ENCODE measurements at places on chromosomes 3 and 15. TPM values are rescaled to one million over a fixed set of nuclear protein-coding genes. Genes with fewer than 3 reads are reported as not detected.
A peak's percentile ranks its signal among the peaks of the same experiment; 100 is the strongest.

- H3K27me3 ChIP-seq = no peaks in the 10 kb centered on the region
- peaks cover 41% of the 10 kb centered on the region for H3K4me1 ChIP-seq
- no peak for DNase-seq
- no peaks in the 10 kb centered on the region for H3K36me3 ChIP-seq
- no peak overlapping the region for H3K27ac ChIP-seq
Observed at GRCh38 chr15:56735589-56735988, 2.3 kb upstream of the ZNF280D start.

GRCh38 chr3:53730576-53730975 is 115.6 kb downstream of the CHDH start:
- no peak for DNase-seq
- H3K4me1 ChIP-seq = peaks cover 6% of the 10 kb centered on the region
- no peaks in the 10 kb centered on the region for H3K36me3 ChIP-seq
- H3K27me3 ChIP-seq = no peaks in the 10 kb centered on the region

DNA sequence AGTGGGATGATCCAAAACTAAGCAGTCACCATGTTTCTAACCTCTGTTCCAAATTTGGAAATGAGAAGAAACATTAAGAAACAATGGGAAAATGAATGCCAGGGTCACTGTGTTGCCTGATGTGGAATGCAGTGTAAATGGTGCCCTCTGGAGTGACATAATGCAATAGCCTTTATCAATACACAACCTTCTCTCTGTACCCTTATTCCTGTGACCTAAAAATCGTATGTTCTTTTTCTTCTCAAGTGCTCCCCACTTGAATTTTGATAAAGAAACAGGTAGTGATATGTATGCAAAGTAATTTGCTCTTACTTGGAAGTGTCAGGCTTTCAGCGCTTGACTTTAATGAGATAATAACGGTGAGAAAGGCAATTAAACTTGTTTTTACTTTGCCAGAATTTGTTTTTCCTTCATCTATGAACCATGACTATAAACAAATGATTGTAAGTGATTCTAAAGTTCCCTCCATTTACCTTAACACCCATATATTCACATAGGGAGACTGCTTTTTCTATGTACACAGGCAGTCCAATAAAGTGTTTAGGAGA is 145.8 kb upstream of the THRB start:
- no peaks in the 10 kb centered on the region for H3K4me1 ChIP-seq
- H3K36me3 ChIP-seq = no peaks in the 10 kb centered on the region
- no peak overlapping the region for H3K4me3 ChIP-seq
- H3K27ac ChIP-seq = no peak overlapping the region
- H3K27me3 ChIP-seq = no peaks in the 10 kb centered on the region

DNA sequence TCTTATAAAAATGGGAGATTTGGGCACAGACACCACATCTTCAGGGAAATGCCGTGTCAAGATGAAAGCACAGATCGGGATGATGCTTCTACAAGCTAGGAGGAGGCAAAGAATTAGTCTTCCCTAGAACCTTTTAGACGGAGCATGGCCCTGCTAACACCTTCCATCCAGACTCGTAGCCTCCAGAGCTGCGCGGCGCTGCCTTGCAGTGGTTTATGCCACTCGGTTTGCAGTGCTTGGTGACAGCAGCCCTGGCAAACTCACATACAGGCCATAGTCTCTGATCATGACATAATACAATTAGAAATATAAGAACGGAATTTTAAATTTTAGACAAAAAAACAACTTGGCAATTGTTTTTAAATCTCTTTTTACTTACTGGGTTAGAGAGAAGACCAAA is 37.1 kb upstream of the SLC41A3 start:
- peak; percentile 20 for DNase-seq
- no peak overlapping the region for H3K27ac ChIP-seq
- no peaks in the 10 kb centered on the region for H3K4me1 ChIP-seq
- H3K4me3 ChIP-seq = no peak overlapping the region

DNA sequence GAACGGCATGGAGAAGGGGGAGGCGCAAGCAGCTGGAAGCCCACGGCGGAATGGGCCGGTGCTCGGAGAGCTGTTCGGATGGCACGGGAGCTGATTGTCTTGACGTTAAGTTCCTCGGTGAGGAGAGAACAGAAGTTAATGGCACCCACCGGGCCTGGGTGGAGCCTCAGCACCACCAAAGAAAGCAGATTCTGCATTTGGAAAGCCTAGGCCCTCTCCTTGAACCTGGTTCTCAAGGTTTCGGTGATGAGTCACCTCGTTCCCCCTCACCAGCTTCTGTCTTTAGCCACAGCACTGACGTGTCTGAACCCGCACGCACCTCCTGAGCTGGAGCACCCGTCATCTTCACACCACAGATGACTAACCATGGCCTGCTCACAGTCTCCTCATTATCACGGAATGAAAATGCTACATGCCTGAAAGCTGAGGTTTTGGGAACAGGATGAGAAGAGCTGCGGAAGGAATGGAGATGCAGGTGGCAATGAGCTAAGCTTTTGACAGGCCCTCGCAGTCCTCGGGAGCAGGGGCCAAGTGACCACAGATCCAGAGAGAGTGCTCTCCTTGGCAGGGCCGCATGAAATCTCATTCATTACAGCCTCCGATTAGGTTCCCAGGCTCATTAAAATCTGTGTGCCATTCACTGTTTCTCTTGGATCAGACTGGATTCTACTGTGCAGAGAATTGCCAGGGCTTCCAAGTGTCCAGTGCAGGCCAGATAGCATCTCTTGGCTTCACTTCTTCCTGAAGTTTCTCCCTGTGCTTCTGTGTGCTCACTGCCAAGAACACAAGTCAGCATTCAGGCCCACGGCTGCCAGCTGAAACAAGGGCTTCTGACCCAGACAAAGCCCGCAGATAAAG is 96.3 kb upstream of the DLG1 start:
- no peaks in the 10 kb centered on the region for H3K27me3 ChIP-seq
- H3K36me3 ChIP-seq = no peaks in the 10 kb centered on the region
- no peak for DNase-seq
- peak overlapping the region; percentile 59 for H3K27ac ChIP-seq

DNA sequence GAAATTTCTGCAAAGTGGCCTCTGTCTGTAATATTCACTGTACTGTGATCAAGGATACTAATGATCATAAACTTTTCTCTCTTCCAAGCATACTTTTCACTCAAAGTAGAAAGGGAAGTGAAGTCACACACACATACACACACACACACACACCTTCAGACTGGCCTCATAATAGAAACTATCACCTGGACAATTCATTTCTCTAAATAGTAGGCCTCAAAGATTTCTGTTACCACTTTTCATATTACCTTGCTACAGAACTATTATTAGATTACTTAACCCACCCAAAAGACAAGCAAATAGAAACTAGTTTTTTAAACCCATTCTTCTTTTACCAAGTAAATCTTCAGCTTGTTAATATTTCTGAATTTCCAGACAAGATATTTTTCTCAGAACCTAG is 12.2 kb downstream of the CPB1 start:
- H3K27ac ChIP-seq = no peak overlapping the region
- H3K4me3 ChIP-seq = no peak overlapping the region
- H3K4me1 ChIP-seq = no peaks in the 10 kb centered on the region
- H3K36me3 ChIP-seq = no peaks in the 10 kb centered on the region
- DNase-seq = no peak
- H3K27me3 ChIP-seq = no peaks in the 10 kb centered on the region

The C15orf62 gene
- total RNA-seq = 0.28 TPM

GRCh38 chr15:55379095-55379494 is 29.1 kb downstream of the CCPG1 start:
- H3K36me3 ChIP-seq = peaks cover 12% of the 10 kb centered on the region
- no peaks in the 10 kb centered on the region for H3K4me1 ChIP-seq
- H3K4me3 ChIP-seq = no peak overlapping the region
- no peak for DNase-seq
- no peaks in the 10 kb centered on the region for H3K27me3 ChIP-seq
- no peak overlapping the region for H3K27ac ChIP-seq

DNA sequence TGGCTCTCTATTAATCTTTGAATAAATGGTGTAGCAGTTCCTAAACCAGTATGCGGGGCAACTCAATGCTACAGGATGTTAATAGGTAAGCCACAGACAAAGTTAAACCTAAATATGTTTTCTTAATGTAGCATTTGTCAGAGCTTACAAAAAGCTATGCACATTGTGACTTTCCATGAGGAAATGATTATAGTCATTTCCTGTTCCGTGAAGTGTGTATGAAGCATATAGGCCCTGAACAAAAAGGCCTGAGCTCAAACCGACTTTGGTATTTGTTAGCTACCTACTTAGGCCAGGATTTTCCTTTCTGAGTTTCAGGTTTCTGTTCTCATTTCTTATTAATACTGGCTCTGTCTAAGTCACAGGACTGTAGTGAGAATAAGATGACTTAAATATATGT is 14.2 kb downstream of the ZNF80 start:
- no peaks in the 10 kb centered on the region for H3K36me3 ChIP-seq
- no peak for DNase-seq
- no peaks in the 10 kb centered on the region for H3K27me3 ChIP-seq
- no peak overlapping the region for H3K4me3 ChIP-seq
- H3K4me1 ChIP-seq = no peaks in the 10 kb centered on the region
- H3K27ac ChIP-seq = no peak overlapping the region

DNA sequence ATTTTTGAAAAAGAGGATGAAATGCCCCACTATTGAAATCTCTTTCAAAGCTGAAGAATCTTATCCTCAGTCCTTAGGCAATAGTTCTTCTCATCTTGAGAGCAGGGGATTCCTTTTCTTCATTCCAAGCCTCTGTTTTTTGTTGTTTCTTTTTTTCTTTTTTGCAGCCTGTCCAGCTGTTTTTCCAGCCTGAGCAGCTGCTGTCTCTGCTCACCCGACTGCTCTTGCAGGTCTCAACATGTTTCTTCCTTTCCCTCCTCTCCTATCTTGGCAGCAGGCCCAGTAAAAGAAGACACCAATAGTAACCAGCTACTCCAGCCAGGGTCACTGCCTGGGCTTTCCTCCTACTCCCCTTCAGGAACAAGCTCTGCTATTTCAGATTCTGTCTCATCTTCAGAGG is 23.8 kb downstream of the MEX3B start:
- peak; percentile 71 for DNase-seq
- no peaks in the 10 kb centered on the region for H3K36me3 ChIP-seq
- H3K27ac ChIP-seq = no peak overlapping the region
- H3K4me1 ChIP-seq = no peaks in the 10 kb centered on the region
- no peaks in the 10 kb centered on the region for H3K27me3 ChIP-seq
- no peak overlapping the region for H3K4me3 ChIP-seq

DNA sequence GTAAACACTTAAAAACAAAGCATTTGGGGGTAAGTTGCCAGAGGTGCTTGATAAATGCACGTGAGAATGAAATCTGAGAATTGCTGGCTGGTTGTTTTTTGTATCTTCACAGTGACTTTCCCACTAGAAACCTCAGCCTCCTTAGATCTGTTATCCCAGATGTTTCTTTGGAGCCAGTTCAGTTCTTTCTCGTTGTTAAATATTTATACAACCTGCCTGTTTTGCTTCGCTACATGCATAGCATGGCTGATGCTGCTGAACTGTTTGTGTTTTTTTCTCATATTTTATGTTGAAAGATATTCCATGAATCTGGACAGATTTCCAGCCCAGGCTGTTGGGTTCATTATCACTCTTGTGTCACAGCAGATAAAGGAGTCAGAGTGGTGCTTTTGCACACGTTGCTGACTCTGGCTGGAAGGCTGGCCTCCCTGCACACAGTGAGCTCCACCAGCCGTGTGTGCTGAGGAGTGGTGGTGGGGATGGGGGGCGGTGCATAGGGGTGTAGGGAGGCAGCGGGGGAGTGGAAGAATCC is 80.2 kb downstream of the ARNT2 start:
- H3K4me3 ChIP-seq = no peak overlapping the region
- H3K36me3 ChIP-seq = no peaks in the 10 kb centered on the region
- H3K27me3 ChIP-seq = no peaks in the 10 kb centered on the region
- H3K27ac ChIP-seq = peak overlapping the region; percentile 69
- DNase-seq = no peak
- H3K4me1 ChIP-seq = peaks cover 72% of the 10 kb centered on the region

GRCh38 chr3:151169262-151169947 is 33.6 kb downstream of the GPR171 start:
- H3K4me1 ChIP-seq = no peaks in the 10 kb centered on the region
- no peak for DNase-seq
- no peaks in the 10 kb centered on the region for H3K27me3 ChIP-seq
- H3K36me3 ChIP-seq = no peaks in the 10 kb centered on the region
- no peak overlapping the region for H3K4me3 ChIP-seq

DNA sequence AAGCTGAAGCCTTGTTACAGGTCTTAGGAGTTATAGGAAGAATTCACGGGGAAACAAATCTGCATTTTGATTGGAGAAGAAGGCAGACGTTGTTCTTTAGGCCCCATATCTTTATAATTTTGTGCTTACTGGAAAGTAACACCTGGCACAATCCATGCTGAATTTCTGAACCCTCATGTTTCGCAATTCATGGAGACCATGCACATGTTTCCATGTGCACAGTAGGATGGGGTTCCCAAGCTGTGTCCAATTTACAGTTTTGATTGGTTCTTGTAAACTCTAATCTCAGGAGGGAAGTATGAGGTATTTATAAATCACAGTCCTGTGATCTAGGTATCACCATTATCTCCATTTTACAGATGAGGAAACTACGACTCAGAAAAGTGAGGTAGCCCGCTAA is 7.8 kb upstream of the SCAANT1 start:
- H3K27me3 ChIP-seq = no peaks in the 10 kb centered on the region
- H3K27ac ChIP-seq = no peak overlapping the region
- H3K4me1 ChIP-seq = peaks cover 13% of the 10 kb centered on the region
- no peak for DNase-seq

The CD200 gene
- total RNA-seq = 4.4 TPM

The TGM4 gene
- total RNA-seq = not detected

DNA sequence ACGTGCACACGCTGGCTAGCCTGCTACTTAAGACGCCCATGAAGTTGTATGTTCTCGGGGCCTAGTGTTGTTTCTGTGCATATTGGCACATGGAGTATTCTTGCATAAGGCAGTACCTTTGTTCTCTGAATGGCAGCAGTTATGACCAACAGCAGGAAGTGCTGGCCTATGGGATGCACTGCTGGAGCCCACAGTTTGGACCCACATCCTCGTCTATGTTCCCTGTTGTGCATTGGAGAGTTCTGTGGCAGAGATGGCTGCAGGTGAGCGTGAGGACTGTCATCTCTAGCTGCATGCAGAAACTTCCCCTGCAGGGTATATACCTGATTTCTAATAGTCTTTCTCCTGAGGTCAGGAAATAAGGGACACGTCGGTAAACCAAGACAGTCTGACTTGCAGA is 81.8 kb downstream of the CHRNA7 start:
- H3K4me3 ChIP-seq = no peak overlapping the region
- H3K36me3 ChIP-seq = no peaks in the 10 kb centered on the region
- H3K27ac ChIP-seq = no peak overlapping the region
- no peak for DNase-seq
- H3K27me3 ChIP-seq = no peaks in the 10 kb centered on the region

- no peaks in the 10 kb centered on the region for H3K36me3 ChIP-seq
- no peak for DNase-seq
- peaks cover 8% of the 10 kb centered on the region for H3K4me1 ChIP-seq
- no peaks in the 10 kb centered on the region for H3K27me3 ChIP-seq
- no peak overlapping the region for H3K27ac ChIP-seq
Observed at GRCh38 chr3:197203714-197204146, 94.7 kb downstream of the DLG1 start.

- H3K4me1 ChIP-seq = no peaks in the 10 kb centered on the region
- peak; percentile 78 for DNase-seq
- no peaks in the 10 kb centered on the region for H3K27me3 ChIP-seq
Observed at GRCh38 chr3:41960826-41961750, 815 bp downstream of the ULK4 start.

Measured in sigmoid colon (tissue), 7 donors.